ENCODE measurements at places on chromosomes 3 and 15.

- no peak for DNase-seq
These were observed 14.6 kb upstream of the SSUH2 start for GRCh38 chr3:8659242-8659641.

DNA sequence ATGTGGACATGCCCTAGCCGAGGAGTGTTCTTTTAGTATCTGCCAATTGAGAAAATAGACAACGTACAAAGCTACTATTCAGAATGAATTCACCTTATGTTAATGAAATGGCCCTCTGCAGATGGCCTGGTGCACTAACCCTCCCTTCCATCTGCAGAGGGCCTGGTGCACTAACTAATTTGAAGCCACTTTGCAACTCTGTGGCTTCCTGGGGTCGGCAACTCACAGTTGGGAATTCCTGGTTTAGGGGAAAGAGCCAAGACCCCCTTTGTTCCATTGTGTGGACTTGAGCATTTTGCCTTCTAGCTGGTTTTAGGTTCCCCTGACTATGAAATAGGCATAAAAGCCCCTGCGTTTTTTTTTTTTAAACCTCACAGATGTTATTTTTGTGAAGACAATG lies 204.3 kb upstream of the UBE3A start:
- DNase-seq = no peak

DNA sequence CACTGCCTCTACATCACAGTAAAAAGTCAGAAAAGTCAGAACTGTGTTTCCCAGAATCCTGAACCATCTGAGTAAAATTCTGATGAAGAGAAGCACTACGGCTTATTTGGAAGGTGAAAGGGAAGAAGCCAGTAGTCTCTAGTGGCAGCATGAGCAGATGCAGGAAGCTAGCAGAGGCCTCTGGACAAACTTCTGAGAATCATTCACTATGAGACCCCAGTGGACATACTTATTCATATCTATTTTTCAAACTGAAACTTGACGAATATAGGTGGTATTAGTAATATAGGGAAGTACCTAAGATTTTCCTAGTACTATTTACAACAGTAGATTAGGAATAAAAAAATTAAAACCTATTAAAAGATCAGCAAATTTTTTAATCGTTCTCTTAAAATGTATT lies 272.8 kb upstream of the TTC14 start:
- no peak for DNase-seq

DNA sequence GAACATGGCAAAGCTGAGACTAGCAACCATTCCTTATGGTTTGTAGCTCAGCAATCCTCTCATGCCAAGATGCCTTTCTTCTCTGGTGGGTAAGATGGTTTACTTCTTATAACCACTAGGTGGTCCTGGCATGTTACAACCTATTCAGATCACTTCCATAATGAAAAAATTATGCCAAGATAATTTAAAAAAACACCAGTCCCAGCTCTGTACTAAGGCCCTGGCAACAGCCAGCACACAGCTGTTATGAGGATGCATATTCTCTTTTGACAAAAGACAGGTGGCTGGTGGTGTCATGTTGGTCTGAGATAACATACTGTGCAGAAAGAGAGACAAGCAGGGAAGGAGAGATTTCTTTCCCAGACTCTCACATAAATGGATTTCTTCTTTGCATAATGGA lies 65.7 kb upstream of the FRMD4B start:
- no peak for DNase-seq

- peak; percentile 74 for DNase-seq
These were observed 239.9 kb downstream of the CPNE4 start for GRCh38 chr3:131794766-131795388.

DNA sequence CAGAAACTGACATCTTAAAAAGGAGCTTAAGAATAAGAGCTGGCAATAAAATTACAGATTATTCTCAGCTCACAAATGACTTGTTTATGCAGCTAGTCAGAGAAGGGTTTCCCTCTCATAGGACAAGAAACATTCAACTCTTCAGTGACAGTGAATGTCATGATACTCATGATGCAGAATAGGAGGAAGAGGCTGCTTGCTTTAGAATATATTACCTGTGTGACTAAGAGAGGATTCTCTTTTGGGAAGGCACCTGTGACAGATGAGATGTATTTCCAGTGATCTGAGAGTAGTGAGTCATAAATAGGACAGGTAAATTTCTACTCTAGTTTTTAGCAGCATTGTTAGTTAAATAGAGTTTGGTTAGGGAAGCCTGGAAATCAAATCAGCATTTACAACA lies 39.9 kb downstream of the RASA2 start:
- DNase-seq = no peak

DNA sequence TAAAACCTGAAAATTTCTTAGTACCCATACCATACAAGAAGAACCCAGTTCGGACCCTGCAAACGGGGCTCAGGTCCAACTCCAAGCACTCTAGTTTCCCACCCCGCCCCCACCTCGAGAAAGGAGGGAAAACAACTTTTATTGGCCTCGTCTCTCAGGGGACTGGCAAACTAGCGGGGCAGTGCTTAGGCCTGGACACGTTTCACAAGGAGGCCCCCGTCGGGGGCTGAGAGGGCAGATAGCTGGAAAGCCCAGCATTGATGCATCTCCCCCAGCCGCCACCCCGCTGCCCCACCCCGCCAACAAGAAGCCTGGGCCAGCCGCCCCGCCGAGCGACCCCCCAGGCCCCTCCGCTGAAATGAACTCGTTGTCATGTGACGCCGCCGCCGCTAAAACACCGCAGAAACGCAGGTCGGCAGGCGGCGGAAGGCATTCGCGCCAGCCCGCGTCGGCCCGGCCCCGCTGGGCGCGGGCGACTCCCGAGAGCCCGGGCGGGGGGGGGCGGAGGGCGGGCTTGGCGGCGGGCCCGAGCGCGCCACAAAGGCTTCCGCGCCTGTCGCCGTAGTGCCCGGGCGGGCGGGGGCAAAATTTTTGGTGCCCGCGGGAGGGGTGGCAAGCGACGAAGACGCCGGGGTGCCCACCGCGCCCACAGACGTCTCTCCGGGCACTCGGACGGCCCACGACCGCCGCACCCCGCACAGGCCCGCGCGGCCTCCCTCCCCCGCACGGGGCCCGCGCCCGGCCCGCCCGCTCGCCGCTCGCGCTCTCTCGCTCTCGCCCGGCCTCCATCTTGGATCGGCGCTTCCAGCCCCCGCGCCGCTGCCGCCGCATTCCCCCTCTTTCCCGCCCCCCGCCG lies 634 bp downstream of the STAG1 start:
- peak; percentile 92 for DNase-seq

GRCh38 chr15:48693484-48693883 lies 48.0 kb upstream of the FBN1 start:
- no peak for DNase-seq

DNA sequence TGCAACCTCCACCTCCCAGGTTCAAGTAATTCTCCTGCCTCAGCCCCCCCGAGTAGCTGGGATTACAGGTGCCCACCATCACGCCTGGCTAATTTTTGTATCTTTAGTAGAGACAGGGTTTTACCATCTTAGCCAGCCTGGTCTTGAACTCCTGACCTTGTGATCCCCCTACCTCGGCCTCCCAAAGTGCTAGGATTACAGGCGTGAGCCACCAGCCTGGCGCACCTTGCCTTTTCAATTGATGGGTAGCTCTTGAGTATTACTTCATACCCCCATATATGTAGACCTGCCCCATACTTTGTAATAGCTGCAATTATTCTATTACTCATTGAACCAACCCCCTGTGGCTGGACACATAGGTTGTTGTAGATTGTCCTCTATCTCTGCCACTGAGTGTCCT lies 101.3 kb downstream of the LRRK1 start:
- DNase-seq = no peak

GRCh38 chr3:14467814-14468620 lies 65.6 kb downstream of the SLC6A6 start:
- no peak for DNase-seq

DNA sequence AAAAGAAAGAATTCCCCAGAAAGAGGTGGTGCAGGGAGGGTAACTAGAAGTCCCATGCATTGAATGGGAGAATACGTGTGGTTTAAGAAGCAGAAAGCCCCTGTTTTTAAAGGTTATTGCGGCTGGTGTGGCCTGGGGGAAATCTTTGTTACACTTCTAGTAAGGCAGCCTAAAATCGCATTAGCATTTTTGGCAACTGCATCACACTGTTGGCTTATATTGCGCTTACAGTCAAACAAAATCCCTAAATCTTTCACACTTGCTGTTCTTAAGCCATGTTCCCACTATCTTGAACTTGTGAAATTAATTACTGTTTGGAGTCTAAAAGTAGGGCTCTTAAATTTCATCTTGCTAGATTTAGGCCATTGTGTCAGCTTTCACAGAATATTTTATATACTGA lies 66.0 kb upstream of the GOLIM4 start:
- DNase-seq = no peak

GRCh38 chr15:41511331-41511898 lies 2.2 kb downstream of the LTK start:
- DNase-seq = peak; percentile 28

GRCh38 chr15:74857082-74857655 lies 14.2 kb upstream of the ULK3 start:
- DNase-seq = no peak

DNA sequence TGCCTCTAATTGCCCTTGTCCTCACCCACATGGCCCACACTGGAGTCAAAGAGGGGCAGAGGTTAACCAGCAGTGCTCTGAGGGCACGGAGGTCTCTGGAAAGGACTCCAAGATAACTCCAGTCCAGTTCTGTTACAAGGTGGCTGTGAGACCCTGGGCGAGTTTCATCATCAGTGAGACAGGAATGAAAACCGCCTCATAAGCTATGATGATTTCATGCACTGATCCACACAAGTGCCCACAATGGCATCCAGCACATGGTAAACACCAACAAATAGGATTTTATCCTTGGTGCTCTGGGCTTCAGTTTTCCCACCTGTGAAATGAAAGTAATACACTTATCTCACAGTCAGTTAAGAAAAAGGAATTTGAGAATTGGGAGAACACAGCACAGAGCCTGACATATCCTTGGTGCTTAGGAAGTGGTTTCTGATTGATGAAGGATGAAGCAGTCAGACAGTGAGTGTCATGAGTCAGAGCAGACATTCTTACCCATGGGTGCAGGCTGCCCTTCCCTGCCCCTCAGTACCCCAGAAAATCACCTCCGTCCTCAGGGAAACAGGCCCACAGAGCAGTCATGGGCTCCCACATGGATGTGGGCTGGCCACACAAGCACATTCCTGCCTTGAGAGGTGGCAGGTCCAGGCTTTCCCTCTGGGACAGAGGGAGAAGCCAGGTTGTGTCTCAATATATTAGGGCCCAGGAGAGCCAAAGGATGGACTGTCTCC lies 48.4 kb downstream of the DAPK2 start:
- DNase-seq = no peak

GRCh38 chr15:38671675-38672254 lies 107.2 kb upstream of the RASGRP1 start:
- DNase-seq = no peak

GRCh38 chr15:32956711-32957110 lies 237.8 kb downstream of the FMN1 start:
- no peak for DNase-seq

DNA sequence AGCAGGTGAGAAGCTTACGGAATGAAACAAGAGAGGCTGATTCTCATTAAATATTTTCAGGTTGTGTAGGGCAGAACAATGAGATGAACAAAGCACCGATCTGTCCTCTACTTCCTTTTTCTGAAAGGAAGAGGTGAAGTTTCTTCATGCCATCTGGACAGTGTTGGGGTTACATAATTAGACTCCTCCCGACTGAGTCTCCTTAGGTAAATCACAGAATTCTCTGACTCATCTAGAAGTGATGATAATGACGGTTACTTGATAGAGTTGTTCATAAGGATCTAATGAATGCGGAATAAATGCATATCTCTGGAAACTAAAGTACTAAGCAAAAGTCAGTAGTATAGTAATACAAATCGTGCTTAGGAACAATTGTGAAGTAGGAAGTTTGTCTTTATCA lies 21.2 kb downstream of the CRTC3 start:
- no peak for DNase-seq

DNA sequence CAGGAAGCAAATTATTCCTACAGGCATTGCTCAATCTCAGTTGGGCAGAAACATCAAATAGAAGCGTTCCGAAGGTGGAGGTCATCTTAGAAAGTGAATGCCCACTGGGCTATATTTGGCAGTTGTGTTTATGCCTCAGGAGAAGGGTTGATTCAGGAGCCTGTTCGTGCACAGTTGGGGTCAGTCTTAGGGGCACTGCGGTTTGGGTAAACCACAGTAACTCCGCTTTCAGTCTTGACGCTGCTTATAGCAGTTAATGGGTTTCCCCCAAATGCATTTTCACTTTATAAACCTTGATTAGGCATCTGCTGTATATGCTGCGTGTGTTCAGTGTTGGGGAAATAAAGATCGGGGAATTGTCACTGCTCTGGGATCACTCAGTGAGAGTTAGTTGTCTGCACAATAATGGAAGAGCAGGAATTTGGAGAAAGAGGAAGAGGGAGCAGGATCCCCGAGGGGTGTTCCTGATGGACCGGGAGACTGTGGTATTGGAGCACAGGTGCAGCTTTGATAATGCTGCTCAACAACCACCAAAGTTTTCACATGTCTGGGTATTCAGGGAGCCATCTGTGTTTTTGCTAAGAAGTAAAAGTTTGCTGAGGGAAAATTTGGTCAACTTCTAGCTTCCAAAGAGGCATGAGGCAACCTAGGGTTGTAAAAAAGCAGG lies 124.3 kb upstream of the EIF1B start:
- no peak for DNase-seq

GRCh38 chr3:45946875-45947274 lies 3.6 kb downstream of the CXCR6 start:
- no peak for DNase-seq

DNA sequence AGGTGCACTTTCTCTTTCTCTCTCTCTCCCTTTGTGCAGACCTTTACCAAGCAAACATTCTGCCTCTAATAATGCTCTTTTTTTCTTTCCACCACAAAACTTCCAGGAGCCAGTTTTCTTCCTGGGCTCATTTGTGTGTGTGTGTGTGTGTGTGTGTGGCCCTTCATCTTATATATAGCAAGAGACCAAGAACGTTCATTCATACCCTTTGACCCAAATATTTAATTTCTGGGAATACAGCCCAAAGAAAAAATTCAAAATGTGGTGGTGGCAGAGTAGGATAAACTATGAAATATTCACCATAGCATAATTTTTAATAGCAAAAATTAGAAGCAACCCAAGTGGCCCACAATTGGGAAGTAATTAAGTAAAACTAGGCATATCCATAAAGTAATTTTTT lies 398.9 kb downstream of the IGSF11 start:
- DNase-seq = no peak

GRCh38 chr3:46811615-46812236 lies 51.5 kb downstream of the MYL3 start:
- peak; percentile 12 for DNase-seq

DNA sequence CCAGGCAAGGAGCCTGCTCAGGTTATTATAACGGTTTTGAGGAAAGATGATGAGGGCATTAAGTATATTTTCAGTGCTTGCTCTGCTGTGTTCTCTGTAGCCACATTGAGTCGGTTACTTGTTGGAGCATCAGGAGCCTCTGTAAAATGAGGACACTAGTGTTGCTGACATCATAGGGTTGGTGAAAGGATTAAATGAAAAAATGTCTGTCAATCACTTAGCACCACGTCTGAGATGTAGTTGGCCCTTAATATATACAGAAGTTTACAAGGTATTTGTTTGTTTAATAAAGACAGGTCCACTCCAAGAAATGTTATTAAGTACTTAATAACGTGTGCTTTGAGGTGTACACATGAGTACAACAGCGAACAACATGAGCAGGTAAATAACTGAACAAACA lies 735 bp upstream of the SLC25A26 start:
- peak; percentile 15 for DNase-seq

Data from NCI-H1105 treated with DMSO at 0.1 percent for 48 hours (cell line).